ENCODE measurements at places on chromosomes 12 and 14.

- no peaks in the 10 kb centered on the region for H3K4me1 ChIP-seq
- DNase-seq: no peak
- no peaks in the 10 kb centered on the region for H3K27me3 ChIP-seq
- no peak overlapping the region for H3K4me3 ChIP-seq
These were observed 235.1 kb upstream of the DIO2 start for GRCh38 chr14:80446356-80446755.

DNA sequence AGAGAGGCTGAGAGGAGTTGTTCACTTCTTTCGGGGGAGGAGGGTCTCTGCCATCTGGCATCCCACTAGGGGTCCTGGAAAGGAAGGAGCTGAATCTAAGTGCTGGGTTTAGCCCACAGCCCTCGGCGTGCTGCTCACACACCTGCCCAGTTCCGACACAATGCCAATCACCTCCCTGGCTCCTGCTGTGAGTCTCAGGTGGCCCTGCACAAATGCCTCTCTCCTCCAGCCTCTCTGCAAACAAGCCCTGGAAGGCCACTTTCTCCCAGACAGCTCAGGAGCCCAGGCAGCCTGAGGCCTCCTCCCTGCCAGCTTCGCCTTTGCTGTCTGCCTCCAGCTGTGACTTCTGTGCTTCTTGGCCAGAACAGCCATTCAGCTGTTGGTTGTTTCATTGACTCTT, 51.2 kb downstream of the SMIM41 start:
- no peak overlapping the region for H3K27ac ChIP-seq
- peaks cover 26% of the 10 kb centered on the region for H3K27me3 ChIP-seq
- no peak overlapping the region for H3K4me3 ChIP-seq
- no peaks in the 10 kb centered on the region for H3K36me3 ChIP-seq
- H3K4me1 ChIP-seq: no peaks in the 10 kb centered on the region

GRCh38 chr14:101082036-101082435, 178.5 kb upstream of the RTL1 start:
- no peak overlapping the region for H3K27ac ChIP-seq
- no peaks in the 10 kb centered on the region for H3K36me3 ChIP-seq
- peak; percentile 31 for DNase-seq
- no peaks in the 10 kb centered on the region for H3K4me1 ChIP-seq
- H3K4me3 ChIP-seq: no peak overlapping the region
- H3K27me3 ChIP-seq: peaks cover 46% of the 10 kb centered on the region

- H3K4me1 ChIP-seq: no peaks in the 10 kb centered on the region
- DNase-seq: no peak
- peaks cover 2% of the 10 kb centered on the region for H3K36me3 ChIP-seq
- no peaks in the 10 kb centered on the region for H3K27me3 ChIP-seq
- H3K27ac ChIP-seq: no peak overlapping the region
- no peak overlapping the region for H3K4me3 ChIP-seq
These were observed 76.8 kb downstream of the PDE6H start for GRCh38 chr12:15049461-15050153.

GRCh38 chr14:69845050-69845581, 34.1 kb upstream of the SMOC1 start:
- H3K4me1 ChIP-seq: no peaks in the 10 kb centered on the region
- no peak overlapping the region for H3K27ac ChIP-seq
- H3K36me3 ChIP-seq: no peaks in the 10 kb centered on the region
- no peak overlapping the region for H3K4me3 ChIP-seq

- no peaks in the 10 kb centered on the region for H3K27me3 ChIP-seq
- DNase-seq: no peak
- H3K4me3 ChIP-seq: no peak overlapping the region
- peaks cover 24% of the 10 kb centered on the region for H3K36me3 ChIP-seq
- peaks cover 16% of the 10 kb centered on the region for H3K4me1 ChIP-seq
These were observed 28.6 kb downstream of the MAX start for GRCh38 chr14:65073605-65074201.

DNA sequence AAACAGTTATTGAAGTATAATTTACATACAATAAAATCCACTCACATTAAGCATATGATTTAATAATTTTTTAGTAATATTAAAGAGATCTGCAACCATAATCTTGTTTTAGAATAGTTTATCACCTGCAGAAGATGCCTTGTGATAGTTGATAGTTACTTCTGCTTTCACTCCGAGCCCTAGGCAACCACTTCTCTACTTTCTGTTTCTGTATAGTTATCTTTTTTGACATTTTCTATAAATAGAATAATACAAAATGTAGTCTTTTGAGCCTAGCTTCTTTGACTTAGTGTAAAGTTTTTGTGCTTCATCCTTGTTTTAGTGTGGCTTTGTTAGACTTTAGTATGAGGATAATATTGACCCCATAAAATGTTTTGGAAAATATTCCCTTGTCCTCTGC, 111.0 kb downstream of the MNAT1 start:
- peaks cover 37% of the 10 kb centered on the region for H3K36me3 ChIP-seq
- H3K27me3 ChIP-seq: no peaks in the 10 kb centered on the region
- peaks cover 5% of the 10 kb centered on the region for H3K4me1 ChIP-seq
- DNase-seq: no peak
- H3K27ac ChIP-seq: no peak overlapping the region
- H3K4me3 ChIP-seq: no peak overlapping the region

DNA sequence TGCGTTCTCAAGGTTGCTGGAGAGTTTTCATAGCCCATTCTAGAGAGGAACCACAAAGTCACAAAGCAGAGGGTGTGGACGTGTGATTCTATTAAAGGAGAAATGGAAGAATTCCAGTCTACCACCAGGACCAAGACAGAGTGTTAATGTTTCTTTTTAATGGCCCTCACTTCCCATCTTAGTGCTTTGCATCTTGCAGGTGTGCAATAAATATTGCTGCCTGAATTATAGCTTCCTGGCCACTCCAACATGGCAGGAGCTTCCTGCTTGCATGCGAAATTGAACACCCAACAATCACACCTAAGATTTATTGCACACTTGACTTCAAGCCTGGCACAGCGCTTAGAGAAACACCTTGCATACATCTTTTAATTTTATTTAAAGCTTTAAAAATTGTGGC, 22.4 kb upstream of the PPP1CC start:
- H3K27me3 ChIP-seq: no peaks in the 10 kb centered on the region
- no peak overlapping the region for H3K4me3 ChIP-seq
- no peak overlapping the region for H3K27ac ChIP-seq
- H3K4me1 ChIP-seq: peaks cover 2% of the 10 kb centered on the region

DNA sequence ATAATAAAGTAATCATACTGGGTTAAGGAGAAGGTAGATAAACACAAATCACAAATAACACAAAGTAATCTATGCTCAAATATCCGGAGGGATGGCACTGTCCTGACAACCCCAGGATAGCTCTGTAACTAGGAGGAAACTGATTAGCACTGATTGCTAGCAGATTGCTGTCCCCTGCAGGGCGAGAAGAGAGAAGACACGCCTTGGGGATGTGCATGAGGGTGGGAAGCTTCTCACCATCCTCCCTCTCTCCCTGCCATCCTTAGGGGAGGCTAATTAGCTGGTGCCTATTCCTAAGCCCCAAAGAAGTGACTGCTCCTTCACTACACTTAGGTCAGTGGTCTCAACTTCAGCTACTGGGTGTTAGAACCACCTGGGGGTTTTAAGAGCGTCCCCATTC, 27.0 kb upstream of the TMEM260 start:
- H3K27ac ChIP-seq: no peak overlapping the region
- peaks cover 2% of the 10 kb centered on the region for H3K4me1 ChIP-seq
- no peaks in the 10 kb centered on the region for H3K36me3 ChIP-seq

DNA sequence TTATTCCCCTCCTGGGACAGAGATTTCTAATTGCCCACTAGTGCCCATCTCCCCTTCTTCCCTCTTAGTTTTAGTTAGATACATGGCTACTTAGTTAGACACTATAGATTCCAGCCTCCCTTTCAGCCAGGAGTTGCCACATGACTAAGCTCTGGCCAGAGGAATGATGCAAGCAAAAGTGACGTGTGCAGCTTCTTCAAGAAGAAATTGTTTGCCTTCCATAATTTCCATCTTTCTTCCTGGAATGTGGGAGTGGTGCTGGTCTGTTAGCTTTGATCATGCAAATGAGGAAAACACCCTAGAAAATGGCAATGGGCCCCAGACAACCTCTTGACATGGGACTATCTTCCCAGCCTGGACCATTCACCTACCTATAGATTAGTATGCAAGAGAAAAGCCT, 21.4 kb downstream of the CCDC177 start:
- no peaks in the 10 kb centered on the region for H3K4me1 ChIP-seq
- no peaks in the 10 kb centered on the region for H3K36me3 ChIP-seq
- DNase-seq: no peak
- H3K27ac ChIP-seq: no peak overlapping the region
- H3K4me3 ChIP-seq: no peak overlapping the region

- H3K36me3 ChIP-seq: no peaks in the 10 kb centered on the region
- peaks cover 16% of the 10 kb centered on the region for H3K27me3 ChIP-seq
- H3K4me3 ChIP-seq: no peak overlapping the region
- H3K4me1 ChIP-seq: no peaks in the 10 kb centered on the region
These were observed 28.3 kb downstream of the VSX2 start for GRCh38 chr14:74267588-74267987.

DNA sequence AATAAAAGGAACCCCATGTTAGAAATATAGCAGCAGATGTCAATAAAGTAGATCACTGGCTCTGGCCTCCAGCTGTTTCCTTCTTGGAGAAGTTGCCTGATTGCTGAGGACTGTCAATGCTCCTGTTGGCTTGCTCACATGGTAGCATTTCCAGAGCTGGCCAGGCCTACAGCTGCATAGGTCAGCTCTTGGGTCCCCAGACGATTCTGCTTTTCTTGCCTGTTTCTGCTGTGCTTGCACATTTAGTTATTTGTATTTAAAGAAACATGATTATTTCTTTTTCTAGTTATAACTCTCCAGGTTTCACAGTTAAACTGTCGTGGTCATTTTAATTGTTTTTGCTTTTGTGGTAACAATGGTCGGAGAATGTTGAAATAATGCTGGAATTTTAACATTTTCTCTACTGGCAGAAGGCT, 7.2 kb downstream of the NAV3 start:
- no peaks in the 10 kb centered on the region for H3K27me3 ChIP-seq
- H3K27ac ChIP-seq: no peak overlapping the region
- H3K4me1 ChIP-seq: no peaks in the 10 kb centered on the region
- H3K36me3 ChIP-seq: no peaks in the 10 kb centered on the region
- DNase-seq: no peak
- no peak overlapping the region for H3K4me3 ChIP-seq

GRCh38 chr14:101505236-101505970, 55.9 kb upstream of the DIO3 start:
- H3K36me3 ChIP-seq: no peaks in the 10 kb centered on the region
- H3K4me1 ChIP-seq: no peaks in the 10 kb centered on the region
- H3K27me3 ChIP-seq: peaks cover 5% of the 10 kb centered on the region

DNA sequence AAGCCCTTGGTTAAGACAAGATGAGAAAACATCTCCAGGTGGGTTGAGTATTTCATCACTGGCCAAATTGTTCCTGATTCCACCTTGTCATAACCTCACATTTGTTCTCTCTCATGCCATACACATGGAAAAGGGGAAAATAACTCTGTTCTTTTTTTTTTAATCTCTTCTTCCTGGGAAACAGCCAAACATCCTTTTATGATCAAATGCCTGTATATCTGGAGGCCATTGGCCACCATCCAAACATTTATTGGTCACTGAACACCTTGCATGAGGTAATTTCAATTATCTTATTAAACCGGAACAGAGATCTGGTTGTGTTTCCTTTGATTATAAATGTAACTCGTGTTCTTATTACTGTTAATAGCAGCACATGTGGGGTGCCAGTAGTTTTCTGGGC, 469.6 kb downstream of the NPAS3 start:
- H3K4me1 ChIP-seq: no peaks in the 10 kb centered on the region
- no peak overlapping the region for H3K4me3 ChIP-seq
- H3K27ac ChIP-seq: no peak overlapping the region
- no peaks in the 10 kb centered on the region for H3K36me3 ChIP-seq
- DNase-seq: no peak

DNA sequence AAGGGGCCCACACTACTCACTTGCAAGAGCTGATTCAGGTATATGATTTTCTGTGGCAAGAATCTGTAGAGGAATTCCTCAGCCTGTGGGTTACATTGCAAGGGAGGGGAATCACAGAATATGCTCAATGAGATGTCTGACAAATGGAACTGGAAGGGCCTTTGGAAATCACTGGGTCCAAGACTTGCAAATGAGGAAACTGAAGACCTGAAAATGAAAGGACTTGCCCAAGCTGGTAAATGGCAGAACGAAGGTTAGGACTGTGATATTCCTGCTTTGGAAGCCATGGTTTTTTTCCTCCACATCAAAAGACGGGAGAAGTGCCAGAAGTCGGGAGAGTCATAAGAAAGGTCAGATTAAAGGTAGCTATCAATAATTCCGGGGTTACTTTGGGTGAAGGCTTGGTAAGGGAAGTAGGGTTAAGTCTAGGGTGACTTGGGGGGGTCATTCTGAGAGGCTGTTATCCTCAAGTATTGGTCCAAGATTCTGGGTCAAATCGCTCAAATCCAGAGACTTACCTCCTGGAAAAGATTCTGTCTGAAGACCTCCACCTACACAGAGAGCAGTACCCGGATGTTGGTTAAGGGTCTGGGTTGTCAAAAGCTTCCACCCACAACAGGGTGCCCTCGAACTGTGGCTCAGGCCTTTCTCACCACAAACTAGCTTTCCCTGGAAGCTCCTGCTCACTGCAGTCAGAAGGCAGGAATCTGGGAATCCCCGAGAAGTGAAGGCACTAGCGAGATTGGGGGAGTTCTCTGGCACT, 539 bp downstream of the PSME2 start:
- H3K27ac ChIP-seq: peak overlapping the region; percentile 99
- DNase-seq: no peak
- peak overlapping the region; percentile 94 for H3K4me3 ChIP-seq
- H3K4me1 ChIP-seq: peaks cover 69% of the 10 kb centered on the region
- H3K36me3 ChIP-seq: peaks cover 70% of the 10 kb centered on the region

GRCh38 chr14:79091381-79091963, 921.3 kb downstream of the NRXN3 start:
- no peaks in the 10 kb centered on the region for H3K4me1 ChIP-seq
- no peaks in the 10 kb centered on the region for H3K36me3 ChIP-seq
- no peak overlapping the region for H3K4me3 ChIP-seq
- H3K27ac ChIP-seq: no peak overlapping the region
- H3K27me3 ChIP-seq: no peaks in the 10 kb centered on the region

GRCh38 chr12:127150479-127150878, 1116.5 kb upstream of the TMEM132C start:
- peaks cover 11% of the 10 kb centered on the region for H3K4me1 ChIP-seq
- H3K27me3 ChIP-seq: peaks cover 3% of the 10 kb centered on the region
- H3K27ac ChIP-seq: no peak overlapping the region
- peaks cover 2% of the 10 kb centered on the region for H3K36me3 ChIP-seq

DNA sequence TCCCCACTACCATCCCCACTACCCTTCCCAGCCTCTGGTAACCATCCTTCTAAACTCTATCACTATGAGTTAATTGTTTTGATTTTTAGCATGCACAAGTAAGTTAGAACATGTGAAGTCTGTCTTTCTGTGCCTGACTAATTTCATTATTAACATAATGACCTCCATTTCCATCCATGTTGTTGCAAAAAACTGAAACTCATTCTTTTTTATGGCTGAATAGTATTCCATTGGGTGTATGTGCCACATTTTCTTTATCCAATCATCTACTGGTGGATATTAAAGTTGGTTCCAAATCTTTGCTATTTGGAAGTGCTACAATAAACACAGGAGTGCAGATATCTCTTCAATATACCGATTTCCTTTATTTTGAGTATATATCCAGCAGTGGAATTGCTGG, 13.2 kb upstream of the PPM1H start:
- no peak overlapping the region for H3K4me3 ChIP-seq
- no peaks in the 10 kb centered on the region for H3K36me3 ChIP-seq
- peaks cover 11% of the 10 kb centered on the region for H3K27me3 ChIP-seq
- no peaks in the 10 kb centered on the region for H3K4me1 ChIP-seq

Data from activated CD8-positive, alpha-beta memory T cell treated with anti-CD3 and anti-CD28 coated beads, Interleukin-2, amount 10 ng/mL, durations not matched to agents 7 days and 5 days (primary cell).